NCI-H2171 treated with DMSO at 0.1 percent for 48 hours (cell line): ENCODE measurements at places on chromosomes 6 and 20.
A peak's percentile ranks its signal among the peaks of the same experiment; 100 is the strongest.

DNA sequence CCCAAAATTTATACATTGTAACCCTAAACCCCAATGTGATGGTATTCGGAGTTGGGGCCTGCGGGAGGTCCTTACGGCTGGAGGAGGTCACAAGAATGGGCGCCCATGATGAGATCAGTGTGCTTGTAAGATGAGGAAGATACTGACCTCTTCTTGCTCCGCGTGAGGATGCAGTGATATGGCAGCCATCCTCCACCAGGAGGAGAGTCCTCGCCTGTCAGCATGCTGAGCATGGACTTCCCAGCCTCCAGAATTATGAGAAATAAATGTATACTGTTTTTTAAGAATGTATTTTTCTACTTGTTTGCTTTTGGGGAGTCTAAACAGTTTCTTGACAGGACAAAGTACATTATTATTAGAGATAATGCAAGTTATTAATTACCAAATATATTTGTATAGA, 8.7 kb upstream of the SYNDIG1 start:
- no peak for DNase-seq

- DNase-seq = no peak
Measured at GRCh38 chr20:41308726-41309413, 8.7 kb downstream of the ZHX3 start.

GRCh38 chr6:33570806-33571636, 9.1 kb downstream of the BAK1 start:
- DNase-seq = peak; percentile 92

GRCh38 chr20:61643656-61644377, 391.8 kb downstream of the CDH4 start:
- DNase-seq = no peak

GRCh38 chr6:129731428-129731827, 21.5 kb upstream of the ARHGAP18 start:
- no peak for DNase-seq

DNA sequence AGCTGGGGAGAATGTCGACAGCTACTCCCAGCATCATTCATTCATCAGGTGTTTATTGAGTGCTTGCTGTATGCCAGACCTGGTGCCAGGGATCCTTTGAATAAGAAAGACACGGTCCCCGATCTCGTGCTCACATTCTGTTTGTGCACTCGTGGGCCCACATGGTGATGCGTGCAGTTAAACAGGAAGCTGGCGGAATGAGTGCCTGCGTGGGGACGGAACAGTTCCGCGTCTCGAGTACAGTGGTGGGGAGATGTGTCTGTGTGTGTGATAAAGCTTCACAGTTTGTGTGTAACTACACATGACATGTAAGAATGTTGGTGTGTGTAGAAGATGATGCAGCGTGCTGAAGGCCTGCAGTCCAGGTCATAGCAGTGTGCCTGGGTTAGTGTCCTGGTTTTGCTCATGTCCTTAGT, 6.5 kb downstream of the RBM38 start:
- no peak for DNase-seq

- DNase-seq = peak; percentile 39
Measured at GRCh38 chr6:43517505-43518357, 842 bp downstream of the POLR1C start.

DNA sequence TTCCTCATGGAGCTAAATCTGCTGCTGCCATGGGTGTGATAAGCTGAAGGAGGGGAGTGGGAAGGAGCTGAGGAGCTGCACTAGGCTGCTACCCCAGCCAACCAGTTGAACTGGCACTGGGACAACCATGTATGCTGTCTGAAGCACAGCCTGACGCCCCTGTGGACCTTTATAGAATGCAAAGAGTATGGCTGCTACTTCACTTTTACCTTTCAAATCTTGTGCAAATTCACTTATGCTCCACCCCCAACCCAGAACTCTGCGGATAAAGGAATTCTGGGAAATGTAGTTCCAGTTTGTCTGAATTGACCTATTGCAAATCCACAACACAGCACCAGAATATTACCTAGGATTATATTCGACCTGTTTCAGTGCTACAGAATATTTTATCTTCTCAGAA, 217.4 kb upstream of the SLC35B3 start:
- DNase-seq = no peak

DNA sequence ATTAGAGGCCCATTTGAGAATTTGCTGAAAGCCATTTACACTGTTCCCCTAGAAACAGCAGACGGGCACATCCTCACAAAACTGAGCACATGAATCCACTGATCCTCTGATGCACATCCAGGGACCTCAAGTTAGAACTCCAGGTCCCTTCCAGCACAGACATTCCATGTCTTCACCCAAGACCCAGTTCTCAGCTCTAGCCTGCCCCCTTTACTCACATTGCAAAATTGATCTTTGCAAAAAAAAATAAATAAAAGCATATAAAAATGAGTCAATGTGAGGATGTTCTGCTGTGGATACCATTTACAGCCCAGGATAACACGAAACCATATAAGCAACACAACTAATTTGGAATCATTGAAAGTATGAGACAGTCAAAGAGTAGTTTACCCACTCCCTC, 458.2 kb upstream of the JARID2 start:
- no peak for DNase-seq

GRCh38 chr6:15473741-15474161, 189.1 kb downstream of the DTNBP1 start:
- DNase-seq = no peak

DNA sequence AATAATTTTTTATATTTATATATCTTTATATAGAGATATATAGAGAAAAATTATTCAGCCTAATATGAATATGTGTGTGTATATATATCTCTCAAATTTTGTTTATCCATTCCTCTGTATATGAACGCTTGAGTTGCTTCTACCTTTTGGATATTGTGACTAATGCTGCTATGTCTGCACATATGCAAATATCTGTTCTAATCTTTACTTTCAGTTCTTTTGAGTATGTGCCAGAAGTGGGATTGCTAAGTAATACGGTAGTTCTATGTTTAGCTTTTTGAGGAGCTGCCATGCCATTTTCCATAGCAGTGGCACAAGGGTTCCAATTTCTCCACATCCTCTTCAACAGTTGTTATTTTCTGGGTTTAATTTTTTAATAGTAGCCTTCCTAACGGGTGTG, 72.8 kb upstream of the CEP85L start:
- no peak for DNase-seq

- no peak for DNase-seq
Measured at GRCh38 chr20:38294076-38294591, 9.8 kb upstream of the BPI start.

GRCh38 chr6:151370509-151371078, 20.8 kb downstream of the ZBTB2 start:
- DNase-seq = no peak

GRCh38 chr6:109235481-109236038, 140.3 kb downstream of the CEP57L1 start:
- DNase-seq = no peak

DNA sequence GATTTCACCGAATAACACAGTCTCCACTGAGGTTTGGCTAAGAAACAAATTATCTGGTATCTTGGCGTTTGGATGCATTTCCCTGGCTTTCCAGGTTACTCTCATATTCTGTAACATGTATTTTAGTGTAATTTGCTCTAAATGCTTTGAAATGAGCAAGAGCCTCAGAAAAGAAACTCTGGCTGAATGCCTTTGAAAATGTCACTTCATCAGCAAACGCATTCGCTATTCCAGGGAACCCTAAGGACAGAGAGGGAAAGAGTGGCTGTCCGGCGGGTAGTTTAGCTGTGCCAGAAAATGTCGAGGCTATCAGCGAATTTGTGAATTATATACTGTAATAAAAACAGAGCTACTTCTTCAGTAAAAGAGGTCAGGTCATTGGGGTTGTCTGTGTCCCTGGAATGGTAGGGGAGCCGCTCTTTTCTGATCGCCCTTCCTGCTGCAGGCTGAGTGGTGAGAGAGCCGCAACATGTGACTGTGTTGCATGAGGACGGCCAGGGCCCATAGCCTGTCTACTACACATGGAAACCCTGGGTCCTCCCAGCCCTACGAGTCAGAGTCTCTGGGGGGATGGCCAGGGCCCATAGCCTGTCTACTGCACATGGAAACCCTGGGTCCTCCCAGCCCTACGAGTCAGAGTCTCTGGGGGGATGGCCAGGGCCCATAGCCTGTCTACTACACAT, 57.3 kb downstream of the SMOC2 start:
- no peak for DNase-seq

GRCh38 chr6:22142856-22143255, 154.0 kb downstream of the PRL start:
- DNase-seq = no peak

DNA sequence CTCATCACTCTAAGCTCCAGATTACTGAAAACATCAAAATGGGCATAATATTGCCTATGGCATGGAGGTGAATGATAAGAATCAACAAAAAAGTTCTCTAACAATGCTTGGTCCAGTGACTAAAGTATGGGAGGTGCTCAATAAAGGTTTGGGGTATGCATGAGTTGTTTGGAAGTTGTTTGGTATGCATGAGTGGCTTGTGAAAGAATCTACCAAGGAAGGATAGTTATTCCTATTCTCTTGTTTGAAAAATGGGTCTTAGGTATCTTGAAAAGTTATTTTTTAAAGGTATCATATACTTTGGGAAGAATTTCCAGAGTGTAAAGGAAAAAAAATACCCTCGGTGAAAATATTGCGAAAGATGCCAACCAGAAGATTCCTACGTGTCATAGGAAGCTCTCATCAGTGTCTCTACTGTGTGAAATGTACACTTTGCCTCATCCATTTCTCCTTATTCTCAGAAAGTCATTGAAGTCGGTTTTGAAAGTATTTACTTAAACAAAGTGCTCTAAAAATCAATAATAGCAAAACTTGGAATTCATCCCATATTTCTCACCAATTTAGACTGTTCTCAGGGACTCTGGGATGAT, 449.8 kb downstream of the ADGRB3 start:
- DNase-seq = no peak

GRCh38 chr20:42961771-42962170, 227.9 kb downstream of the PTPRT start:
- no peak for DNase-seq

DNA sequence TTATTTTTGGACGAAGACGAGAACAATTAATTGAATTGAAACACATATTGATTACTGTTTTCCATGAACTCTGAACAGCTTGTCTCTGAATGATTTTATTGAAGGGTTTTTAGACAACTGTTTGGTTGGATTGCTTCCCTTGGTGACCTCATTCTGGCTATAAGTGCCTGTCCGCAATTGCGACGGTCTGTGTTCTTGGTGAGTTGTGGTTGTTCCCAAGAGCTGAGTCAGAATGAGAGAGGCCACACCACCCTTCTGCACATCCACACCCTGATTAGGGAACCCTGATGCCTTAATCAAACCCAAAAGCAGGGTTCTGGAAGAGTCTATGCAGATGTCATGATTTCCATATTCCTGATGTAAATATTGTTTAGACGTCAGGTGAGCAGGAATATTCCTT, 747.0 kb downstream of the PTPRT start:
- no peak for DNase-seq

- no peak for DNase-seq
Measured at GRCh38 chr6:68313911-68314310, 321.2 kb upstream of the ADGRB3 start.

GRCh38 chr20:22974354-22974753, 60.8 kb upstream of the SSTR4 start:
- no peak for DNase-seq

DNA sequence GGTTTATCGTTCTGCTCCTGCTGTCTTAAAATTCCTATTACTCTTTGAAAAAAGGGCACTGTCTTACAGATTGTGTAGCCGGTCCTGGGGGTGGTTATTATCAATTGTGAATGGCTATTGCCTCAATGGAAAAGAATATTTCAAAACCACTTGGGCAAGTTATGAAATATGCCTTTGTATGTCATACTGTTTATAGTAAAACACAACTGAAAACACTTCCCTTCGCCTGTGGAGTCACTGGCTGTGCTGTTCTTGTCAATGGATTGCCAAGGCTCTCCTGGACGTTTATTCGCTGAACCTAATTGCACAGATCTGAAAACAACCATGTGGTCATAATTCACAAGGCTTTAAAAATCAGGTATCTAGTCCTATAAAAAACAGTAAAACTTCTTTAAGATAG, 47.8 kb upstream of the TAGAP start:
- DNase-seq = no peak

DNA sequence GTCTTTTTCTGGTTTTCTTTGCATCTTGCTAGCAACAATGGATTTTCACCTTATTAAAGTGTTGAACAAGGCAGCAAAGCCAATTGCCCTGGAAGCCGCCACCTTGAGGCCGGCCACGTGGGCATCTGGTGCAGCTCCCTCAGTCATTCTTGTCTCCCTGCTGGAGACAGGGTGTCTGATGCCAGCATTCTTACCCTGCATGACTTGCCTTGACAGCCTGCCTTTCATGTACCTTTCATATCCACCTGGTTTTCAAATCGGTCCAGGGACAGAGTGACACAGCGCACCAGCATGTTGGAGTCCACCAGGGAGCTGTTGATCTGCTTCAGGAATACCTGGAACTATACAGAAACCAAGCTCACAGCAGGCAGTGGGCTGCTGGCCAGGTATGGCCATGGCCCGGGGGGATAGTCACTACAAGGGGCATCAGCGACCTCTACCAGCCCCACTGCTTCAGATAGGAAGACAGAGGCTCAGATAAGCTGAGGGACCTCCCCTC, 49.8 kb downstream of the MYH7B start:
- no peak for DNase-seq

DNA sequence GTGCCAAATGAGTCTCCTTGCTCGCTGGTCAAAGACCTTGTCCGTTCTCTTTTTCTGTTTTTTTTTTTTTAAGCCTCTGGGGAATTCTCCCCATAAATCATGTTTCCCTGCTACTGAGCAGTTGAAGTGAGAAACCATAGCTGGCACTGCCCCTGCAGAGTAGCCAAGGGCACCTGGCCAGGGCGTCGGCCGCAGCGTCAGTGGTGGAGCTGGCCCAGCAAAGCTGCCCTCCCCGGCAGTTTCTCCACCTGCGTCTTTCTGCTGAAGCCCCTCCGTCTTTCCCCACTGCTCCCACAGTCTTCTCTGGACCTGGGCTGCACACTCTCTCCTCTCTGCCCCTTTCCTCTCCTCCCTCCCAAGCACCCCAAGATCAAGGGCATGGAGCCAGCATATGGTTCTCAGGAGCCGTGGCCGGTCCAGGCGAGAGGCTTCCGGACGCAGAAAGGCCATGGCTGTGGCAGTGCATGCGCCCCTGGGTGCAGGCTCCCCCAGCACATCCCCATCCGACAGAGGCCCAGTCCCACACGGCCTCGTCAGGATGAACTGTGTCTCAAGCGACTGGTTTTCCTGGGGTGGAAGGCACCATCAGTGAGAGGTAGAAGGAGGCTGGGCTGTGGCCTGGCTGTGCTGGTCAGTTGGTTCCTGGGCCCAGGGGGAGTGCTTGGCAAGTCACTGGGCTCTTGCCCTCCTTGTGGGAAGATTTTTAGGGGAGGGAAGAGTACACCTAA, 218.1 kb downstream of the ERMARD start:
- DNase-seq = no peak

GRCh38 chr20:46978951-46979491, 84.4 kb downstream of the EYA2 start:
- peak; percentile 100 for DNase-seq

GRCh38 chr20:35975576-35976373, 7.4 kb downstream of the CNBD2 start:
- peak; percentile 35 for DNase-seq
